ENCODE measurements at places on chromosomes 5 and 9.

- DNase-seq = no peak
These were observed 35.6 kb downstream of the C9 start for GRCh38 chr5:39328731-39329130.

- DNase-seq = no peak
These were observed 93.8 kb downstream of the VPS13A start for GRCh38 chr9:77271023-77271690.

DNA sequence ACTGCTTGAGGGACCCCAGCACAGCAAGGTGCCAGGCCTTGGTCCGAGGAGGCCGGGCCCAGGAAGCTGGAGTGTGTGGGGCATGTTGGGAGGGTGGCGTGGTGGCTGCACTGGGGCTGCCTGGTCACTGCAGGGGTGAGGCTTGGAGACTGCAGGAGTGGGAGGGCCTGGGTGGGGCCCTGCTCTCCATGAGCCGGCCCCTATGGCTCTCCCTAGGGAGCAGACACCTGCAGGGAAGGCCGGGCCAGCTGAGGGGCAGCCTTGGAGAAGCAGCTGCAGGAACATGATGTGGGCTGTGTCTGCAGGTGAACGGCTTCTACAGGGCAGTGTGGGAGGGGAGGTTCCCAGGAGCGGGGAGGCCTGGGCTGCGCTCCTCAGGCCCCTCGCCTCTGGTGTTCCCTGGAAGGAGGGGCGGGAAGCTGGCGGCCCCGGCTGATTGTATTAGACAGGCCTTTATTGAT is 41.7 kb upstream of the TMEM250 start:
- no peak for DNase-seq

DNA sequence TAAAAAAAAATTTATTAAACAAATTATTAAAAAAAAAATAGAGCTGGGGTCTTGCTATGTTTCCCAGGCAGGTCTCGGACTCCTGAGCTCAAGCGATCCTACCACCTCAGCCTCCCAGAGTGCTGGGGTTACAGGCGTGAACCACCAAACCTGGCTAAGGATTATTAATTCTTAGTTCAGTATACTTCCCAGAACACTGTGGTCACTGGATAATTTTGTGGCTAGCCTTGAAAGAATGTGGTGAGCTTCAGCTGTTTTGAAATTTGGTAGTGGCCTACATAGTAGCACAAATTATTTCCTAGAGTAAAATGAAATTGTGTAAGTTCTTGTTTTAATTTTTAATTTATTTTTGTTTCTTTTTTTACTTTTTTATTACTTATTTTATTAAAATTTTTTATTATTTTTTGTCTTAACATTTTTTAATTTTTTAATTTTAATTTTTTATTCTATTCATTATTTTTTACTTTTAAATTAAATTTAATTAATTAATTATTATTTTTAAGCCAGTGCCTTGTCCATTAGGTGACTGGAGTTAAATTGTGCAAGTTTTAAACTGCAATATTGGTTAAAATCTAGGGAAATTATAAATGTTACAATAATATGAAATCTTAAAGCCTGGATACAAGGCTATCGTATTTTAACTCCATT is 23.0 kb downstream of the ARRDC3 start:
- no peak for DNase-seq

GRCh38 chr5:38134810-38135209 is 123.5 kb upstream of the EGFLAM start:
- DNase-seq = no peak

- no peak for DNase-seq
These were observed 13.4 kb upstream of the CREBRF start for GRCh38 chr5:173042763-173043107.

- DNase-seq = no peak
These were observed 6.4 kb upstream of the EEIG1 start for GRCh38 chr9:127987103-127987614.

DNA sequence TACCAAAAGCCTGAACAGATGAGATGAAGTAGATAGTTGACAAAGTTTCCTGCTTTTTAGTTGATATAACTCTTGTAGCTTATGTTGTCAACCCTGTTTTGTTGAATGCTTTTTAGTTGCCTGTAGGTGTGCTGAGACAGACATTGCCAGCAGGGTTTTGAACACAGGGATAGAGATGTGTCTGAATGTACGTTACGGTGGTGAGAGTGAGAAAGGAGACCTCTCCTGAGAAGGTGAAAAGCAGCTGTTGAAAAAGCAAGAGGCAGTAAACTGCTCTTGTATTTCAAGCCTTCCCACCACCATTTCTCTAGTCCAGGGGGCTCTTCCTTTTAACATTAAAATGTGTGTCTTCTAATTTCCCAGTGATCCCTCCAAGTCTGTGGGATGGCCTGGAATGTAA is 14.7 kb downstream of the DNAJC21 start:
- DNase-seq = no peak

DNA sequence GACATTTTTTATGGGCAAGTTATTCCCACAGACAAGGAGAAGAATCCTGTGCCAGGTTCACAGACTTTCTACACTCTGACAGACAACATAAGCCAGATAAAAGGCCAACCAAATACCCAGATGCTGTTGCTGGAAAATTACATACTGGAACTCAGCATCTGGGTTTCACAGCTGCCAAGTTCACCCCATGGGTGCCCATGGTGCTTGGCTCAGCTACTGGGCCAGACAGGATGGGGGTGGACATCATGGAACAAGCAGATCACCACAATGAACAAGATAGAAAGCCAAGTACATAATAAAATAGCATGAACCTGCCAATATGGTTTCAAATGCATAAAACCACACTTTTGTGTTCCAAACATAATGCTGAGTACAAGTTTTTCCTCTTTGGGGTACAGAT is 999.8 kb downstream of the NR2F1-AS1 start:
- DNase-seq = no peak

DNA sequence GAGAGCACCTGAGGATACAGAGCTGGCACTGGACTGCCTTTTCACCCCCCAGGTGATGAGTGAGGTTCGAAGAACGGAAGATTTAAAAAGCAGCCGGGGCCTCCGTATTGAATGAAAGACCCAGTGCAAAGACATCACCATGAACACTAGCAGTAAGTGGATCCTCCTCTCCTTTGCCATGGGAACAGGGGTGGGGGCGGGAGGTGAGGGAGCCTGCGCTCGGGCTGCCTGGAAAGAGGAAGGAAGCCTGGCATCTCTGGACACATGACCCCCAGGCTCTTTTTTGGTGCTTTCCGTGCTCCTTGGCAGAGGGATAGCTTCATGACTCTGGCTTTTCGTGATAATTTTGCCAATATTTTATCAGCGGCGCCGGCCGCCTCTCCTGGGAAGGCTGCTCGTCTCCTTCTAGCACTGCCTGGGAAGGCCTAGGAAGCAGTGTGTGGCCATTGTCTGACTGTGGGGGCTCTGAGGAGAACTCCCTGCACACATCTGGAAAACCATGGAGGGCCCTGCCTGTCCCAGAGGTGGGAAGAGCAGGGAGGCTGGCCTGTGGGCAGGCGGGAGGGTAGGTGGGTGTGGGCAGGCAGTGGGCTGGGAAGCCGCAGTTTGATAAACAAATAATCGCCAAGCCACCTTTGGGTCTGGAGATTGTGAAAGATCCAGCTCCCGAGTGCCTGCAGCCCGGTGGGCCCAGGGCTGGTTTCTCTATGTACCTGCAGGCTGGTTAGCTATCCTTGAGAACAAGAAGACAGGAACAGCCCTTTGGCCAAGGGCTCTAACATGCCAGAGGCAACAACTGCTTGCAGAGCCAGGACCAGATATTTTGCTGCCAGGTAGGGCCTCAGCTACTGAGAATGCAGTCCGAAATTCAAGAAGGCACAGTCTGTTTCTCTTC is 911 bp downstream of the ABLIM3 start:
- DNase-seq = no peak

DNA sequence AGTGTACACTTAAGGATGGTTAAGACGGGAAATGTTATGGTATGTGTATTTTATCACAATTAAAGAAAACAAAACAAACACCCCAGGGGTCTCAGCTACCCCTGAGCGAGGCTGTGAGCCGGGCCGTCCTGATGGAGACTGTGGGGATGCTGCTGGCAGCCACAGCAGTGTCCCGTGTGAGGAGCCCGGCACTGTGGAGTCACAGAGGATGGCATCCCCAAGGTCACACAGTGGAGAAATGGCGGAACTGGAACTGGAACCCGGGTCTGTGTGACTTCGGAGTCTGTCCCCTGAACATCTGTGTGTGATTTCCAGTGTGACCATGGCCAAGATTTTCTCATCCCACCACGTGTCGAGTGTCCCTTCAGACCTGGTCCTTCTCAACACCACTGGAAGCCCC is 80.7 kb upstream of the PHYKPL start:
- DNase-seq = no peak

DNA sequence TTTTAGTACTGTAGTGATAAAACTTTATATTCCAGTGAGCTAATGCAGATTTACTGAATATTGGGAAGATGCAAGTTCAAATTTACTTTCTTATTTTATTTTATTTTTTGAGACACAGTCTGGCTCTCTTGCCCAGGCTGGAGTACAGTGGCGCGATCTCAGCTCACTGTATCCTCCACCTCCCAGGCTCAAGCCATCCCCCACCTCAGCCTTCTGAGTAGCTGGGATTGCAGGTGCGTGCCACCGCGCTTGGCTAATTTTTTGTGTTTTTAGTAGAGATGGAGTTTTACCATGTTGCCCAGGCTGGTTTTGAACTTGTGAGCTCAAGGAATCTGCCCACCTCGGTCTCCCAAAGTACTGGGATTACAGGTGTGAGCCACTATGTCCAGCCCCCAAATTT is 9.9 kb downstream of the PHAX start:
- DNase-seq = no peak

DNA sequence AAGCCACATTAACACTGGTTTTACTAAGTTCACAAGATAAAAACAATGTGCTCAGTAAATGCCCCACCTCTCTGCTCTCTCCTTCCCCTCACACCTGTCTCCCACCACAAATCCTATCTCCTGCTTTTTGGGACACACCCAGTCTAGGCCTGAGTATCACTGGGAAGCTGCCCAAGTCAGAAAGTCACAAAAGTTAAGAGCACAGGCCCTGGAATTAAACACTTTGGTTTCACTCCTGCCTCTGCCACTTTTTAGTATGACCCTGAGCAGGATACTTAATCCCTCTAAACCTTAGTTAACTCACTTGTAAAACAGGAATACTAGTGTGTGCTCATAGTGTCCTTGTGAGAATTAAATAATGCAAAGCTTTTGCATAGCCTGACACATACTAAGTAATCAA is 11.3 kb downstream of the C5 start:
- DNase-seq = no peak

DNA sequence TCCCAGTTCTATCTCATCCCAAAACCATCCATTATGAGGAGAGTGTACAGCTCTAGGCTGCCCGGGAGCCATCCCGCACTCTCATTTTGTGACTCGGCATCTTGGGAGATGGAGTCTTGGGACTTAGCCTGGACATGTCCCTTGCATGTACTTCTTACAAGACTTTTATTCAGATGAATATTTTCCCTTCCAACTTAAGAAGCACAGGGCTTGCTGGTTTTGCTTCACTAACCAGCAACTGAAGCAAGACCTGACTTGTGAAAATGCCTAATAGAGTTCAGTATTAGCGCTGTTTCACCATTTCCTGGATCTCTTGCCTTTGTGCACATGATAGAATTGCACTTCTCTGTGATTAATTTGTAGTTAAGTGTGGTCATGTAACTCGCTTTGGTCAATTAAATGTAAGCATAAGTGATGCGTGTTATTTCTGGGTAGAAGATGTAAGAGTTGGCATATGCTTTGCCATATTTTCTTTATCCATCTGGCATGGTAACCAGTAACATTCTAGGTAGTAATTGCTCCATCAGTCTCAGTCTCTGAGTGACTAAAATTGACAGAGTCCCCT is 55.8 kb downstream of the PDCD1LG2 start:
- no peak for DNase-seq

DNA sequence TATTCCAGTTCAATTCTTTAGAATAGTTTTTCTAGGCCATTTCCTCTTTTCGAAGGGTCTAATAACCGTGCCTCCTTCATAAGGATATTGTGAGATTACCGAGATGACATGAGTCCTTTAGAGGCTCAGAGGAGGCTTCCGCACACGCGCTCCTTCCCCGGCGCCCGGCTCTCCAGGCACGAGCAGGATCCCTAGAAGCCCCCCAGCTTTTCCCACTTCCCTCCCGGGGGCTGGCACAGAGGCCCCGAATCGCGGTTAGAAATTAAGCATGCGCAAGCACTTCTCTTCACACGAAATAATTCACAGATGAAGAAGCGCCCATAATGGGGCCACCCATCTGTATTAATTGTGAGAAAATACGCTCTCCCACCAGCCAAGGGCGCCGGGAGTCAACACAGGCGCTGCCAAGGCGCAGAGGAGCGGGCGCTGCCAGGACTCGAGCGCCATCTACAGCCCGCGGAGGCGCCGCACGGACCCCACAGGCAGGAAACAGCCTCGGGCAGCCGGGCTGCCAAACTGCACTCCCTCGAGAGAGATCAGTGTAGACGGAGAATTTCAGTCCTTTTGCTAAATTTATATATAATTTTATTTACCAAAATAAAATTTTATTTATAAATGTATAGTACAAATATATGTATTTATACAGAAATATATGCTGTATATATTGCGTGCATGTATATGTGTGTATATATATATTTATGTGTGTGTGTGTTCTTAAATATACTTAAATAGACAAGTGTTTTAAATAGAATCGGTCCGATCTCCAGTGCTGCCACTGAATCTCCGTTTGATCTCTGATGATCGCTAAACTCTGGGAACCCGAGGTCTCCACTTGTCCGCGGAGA is 258.1 kb upstream of the NFIL3 start:
- DNase-seq = peak; percentile 41

DNA sequence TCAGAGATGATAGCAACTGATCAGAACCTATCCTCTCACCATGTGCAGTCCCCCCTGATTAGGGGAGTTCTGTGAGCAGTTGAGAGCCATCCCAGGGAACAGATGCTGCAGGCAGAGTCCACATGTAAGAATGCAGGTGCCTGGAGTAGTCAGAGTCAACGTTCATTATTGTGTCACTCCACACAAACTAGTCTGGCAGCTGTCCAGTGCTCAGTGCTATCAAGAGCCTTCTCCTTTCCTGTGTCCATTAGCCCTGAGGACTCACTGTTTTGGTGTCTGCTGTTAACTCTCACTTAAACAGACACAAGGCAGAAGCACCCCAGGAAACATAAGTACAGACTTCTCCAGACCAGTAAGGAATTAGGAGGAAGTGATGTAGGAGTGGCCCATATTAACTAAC is 2.5 kb downstream of the SH3TC2 start:
- DNase-seq = no peak

GRCh38 chr5:74289691-74290090 is 350.8 kb downstream of the ENC1 start:
- no peak for DNase-seq

GRCh38 chr5:61953913-61954312 is 352.1 kb upstream of the KIF2A start:
- no peak for DNase-seq

GRCh38 chr5:9009931-9010651 is 535.8 kb downstream of the SEMA5A start:
- no peak for DNase-seq

DNA sequence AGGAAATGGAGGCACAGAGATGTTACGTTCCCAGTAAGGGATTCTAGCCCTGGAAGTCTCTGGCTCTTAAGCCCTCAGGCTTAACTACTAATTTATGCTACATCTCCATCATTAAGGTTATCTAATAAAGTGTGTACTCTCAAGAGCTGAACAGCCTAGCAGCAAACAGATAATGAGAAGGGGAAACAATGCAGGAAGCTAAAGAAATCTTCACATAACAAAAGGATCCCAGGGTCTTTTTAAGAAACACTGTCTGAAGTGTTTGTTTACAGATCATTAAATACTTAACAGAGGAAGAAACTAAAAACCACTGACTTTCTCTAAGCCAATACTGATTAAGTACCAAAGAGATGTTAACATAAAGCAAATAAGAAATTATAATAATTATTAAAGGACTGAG is 129.0 kb downstream of the PAPPA start:
- DNase-seq = no peak
